ENCODE measurements at places on chromosomes 6 and 20. TPM values are rescaled to one million over a fixed set of nuclear protein-coding genes. Genes with fewer than 3 reads are reported as not detected.
A peak's percentile ranks its signal among the peaks of the same experiment; 100 is the strongest.

GRCh38 chr20:43065299-43065698 is 124.4 kb downstream of the PTPRT start:
- no peak for DNase-seq

GRCh38 chr6:144250276-144250675 is 34.9 kb upstream of the UTRN start:
- no peak for DNase-seq

- no peak for DNase-seq
Measured at GRCh38 chr6:76057469-76057868, 15.0 kb downstream of the IMPG1 start.

GRCh38 chr6:27149150-27149549 is 98.4 kb upstream of the PRSS16 start:
- no peak for DNase-seq

DNA sequence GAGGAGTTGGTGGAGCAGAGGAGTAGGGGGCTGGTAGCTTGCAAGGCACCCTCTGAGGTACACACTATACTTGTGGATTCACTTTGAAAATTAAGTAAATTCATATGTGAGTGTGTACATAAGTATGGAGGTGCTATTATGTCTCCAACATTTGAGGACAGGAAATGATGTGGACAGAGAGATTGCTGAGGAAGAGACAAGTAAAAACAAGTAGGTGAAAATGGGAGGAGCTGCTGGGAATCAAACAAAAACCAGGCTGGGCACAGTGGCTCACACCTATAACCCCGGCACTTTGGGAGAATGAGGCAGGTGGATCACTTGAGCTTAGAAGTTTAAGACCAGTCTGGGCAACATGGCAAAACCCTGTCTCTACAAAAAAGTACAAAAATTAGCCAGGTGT is 69.2 kb upstream of the LYRM2 start:
- no peak for DNase-seq

DNA sequence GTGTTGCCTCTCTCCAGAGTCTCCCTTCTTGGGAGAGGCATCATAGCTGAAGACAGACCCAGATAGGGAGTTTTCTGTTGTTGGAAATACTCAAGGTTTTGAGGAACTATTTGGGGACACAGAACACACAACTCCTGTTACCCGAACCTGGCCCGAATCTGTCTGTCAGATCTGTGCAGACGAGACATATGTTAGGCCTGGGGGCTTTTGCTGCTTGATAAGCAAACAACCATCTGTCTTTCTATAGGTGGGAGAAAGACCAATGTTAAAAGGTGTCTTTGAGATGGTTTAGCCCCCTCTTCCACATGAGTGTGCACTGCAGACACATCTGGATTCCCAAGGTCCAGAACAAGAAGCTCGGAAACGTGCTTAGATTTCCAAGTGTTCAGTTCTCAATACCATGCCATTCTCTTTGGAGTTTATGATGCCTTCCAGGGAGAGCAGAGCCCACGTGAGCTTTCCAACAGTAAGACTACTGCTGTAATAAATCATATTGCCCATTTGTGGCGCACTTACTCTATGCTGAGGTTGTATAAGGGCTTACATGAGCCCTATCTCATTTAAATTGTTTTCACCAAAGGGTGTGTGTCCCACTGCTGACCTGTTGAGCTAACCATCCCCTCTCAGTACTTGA is 3.8 kb upstream of the STX16 start:
- DNase-seq: no peak

DNA sequence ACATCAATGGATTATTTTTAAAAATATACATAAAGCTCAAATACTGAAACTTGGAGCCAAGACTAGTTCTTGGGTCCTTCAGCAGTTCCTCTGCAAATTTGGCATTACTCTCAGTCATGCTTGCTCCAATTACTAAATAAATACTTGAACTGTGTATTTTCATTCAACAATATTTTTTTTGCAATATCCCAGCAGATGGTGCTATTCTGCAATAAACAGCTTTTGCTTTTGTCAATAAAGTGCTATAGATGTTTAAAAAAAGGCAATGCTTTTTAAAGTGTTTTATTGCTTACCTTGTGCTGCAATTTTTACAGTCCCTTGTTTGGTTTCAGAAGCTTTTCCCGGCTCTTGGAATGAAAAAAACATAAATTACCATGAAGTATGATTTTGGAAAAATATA is 243.4 kb downstream of the TRDN start:
- peak; percentile 37 for DNase-seq

DDX43 gene
- not detected for total RNA-seq

PLEKHG1 gene
- 0.06 TPM for total RNA-seq

COL10A1 gene
- 1.4 TPM for total RNA-seq

DNA sequence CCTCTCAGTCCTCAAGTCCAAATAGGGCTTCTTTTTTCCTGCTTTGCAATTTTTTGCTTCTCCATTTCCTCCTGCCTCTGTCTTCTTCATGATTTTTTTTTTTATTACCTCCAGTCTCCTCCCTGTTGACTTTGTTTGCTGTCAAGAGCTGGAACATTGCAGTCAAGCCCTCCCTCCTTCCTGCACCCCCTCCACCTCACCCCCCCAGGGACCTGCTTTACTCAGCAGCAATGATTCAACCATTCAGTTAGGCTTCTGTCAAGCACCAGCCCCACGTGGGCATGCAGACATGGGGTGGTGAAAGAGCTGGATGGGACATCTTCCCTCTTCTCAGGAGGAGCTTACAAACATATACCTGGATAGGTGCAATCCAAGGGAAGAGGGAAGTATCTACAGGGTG is 142.4 kb downstream of the LRFN2 start:
- DNase-seq: no peak

- no peak for DNase-seq
Measured at GRCh38 chr20:48834278-48834677, 6.5 kb upstream of the PREX1 start.

GRCh38 chr6:136779682-136780081 is 12.6 kb downstream of the MAP3K5 start:
- DNase-seq: no peak

GRM1 gene
- total RNA-seq: under 0.01 TPM

- DNase-seq: peak; percentile 72
Measured at GRCh38 chr6:33208091-33208967, at the start of gene RING1. RING1 (plus strand) TSS chr6:33208500; CDS start chr6:33208823, 323 bp downstream.

LY6G5C gene
- total RNA-seq: 3.2 TPM

HRH3 gene
- not detected for total RNA-seq

- DNase-seq: no peak
Measured at GRCh38 chr6:53066077-53066417, 843 bp downstream of the FBXO9 start.

OOEP gene
- not detected for total RNA-seq
